ENCODE measurements at places on chromosomes 3 and 15.

- DNase-seq, result no peak
These were observed 99.6 kb upstream of the PRR23E start for GRCh38 chr3:127093312-127093711.

- no peak for DNase-seq
These were observed 41.3 kb upstream of the ICE2 start for GRCh38 chr15:60520013-60520824.

- no peak for DNase-seq
These were observed 85.6 kb upstream of the PIAS1 start for GRCh38 chr15:67968564-67968963.

GRCh38 chr15:84904419-84904818 lies 20.0 kb downstream of the SLC28A1 start:
- DNase-seq, result no peak

DNA sequence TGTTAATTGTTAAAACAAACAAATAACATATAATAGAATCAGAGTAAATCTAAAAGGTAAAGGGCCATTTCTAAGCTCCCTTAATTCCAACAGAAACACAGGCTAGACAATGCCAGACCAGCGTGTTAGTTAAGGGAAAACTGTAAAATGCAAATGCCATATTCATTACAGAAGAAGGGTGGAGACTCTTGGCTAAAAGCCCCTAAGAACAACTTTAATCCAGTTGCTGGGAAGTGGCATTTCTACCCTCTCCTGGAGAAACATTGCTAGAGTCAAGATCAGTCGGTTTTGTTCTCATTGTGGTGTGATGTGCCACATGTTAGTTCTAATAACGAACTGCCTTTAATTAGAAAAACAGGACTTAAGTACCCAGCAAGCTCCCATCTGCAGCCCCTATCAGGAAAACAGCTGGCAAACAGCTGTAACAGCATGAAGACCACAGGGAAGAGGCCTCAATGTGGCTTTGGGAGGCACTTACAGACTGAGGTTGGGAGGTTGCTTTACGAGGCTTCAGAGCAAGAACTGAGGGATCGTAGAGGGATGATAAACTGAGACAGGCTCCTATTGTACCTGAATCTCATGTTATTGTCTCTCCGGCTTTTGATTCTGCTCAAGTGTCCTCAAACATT lies 1134.8 kb downstream of the ROBO1 start:
- DNase-seq, result no peak

DNA sequence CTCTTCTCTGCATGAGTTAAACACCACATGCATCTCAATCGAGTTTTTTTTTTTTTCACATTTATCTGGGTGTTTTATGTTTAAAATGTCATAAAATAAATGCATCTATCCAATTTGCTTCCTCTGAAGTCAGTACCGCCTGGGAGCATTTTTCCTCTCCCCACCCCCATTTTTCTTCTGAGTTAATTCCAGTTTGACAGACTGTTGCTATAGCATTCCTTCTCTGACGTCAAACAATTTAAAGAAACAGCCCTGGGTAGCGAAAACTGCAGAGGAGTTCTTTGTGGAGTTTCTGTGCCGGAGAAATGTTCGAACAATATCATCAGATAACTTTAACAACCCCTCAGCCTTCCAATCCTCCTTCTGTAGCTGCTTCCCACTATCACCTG lies 900 bp upstream of the GNB4 start:
- DNase-seq, result no peak

- DNase-seq, result no peak
These were observed 186.1 kb downstream of the OTOL1 start for GRCh38 chr3:161682715-161683114.

GRCh38 chr3:127940116-127940515 lies 25.1 kb downstream of the KBTBD12 start:
- no peak for DNase-seq
